Stimulated activated CD4-positive, alpha-beta T cell treated with anti-CD3 and anti-CD28 coated beads, TNF-alpha, amount 100 ng/mL, for 1 hour (primary cell): ENCODE measurements at places on chromosomes 13 and 19.

GRCh38 chr13:110869805-110870706 lies 44.8 kb downstream of the ANKRD10 start:
- DNase-seq, result no peak

DNA sequence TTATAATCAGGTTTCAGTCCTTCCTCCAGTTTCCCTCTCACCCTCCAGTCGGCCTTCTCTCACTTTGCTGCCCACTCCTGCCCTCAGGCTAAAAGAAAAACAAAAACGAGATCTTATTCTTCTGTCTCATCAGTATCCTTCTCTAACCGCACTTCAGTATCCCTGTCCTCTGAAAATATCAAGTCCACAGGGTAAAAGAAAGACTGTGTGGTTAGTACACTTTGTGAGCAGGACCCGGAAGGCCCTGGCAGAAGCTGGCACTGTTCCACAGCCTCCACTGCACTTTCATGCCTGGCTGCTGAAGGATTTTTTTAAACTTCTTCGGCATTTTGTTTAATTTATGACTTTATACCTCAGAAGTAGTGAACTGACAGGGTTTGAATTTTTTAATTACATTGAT lies 51.8 kb downstream of the TM9SF2 start:
- no peak for DNase-seq

DNA sequence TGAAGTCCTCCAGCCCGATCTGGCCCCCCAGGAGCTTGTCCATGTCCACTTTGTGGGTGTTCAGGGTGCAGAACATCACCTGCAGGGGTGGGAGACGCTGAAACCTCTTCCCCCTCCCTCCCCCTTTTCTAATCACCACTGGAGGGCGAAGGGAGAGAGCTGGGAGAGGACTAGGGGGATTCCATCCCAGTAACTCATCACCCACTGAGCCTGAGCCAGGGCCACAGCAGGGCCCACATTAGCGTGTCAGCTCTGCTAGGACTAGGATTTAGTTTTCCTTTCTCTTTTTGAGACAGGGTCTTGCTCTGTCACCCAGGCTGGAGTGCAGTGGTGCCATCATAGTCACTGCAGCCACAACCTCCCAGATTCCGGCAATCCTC lies 5.5 kb upstream of the PTGER1 start:
- DNase-seq, result no peak

- no peak for DNase-seq
These were observed 7.7 kb downstream of the N4BP2L2 start for GRCh38 chr13:32530841-32531253.

DNA sequence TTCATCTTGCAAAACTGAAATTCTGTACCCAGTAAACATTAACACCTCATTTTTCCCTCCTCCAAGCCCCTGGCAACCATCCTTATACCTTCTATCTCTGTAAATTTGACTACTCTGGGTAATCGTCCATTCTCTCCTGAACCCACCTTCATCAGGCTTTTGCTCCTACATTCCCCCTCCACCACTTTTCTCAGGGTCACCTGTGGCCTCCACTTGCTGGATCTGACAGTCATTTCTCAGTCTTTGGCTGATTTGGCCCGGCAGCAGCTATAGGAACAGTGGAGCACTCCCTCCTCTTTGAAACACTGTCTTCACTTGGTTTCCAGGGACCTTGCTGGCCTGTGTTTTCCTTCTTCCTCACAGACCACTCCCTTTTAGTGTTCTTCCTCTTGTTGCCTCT lies 83.5 kb downstream of the LRCH1 start:
- DNase-seq, result no peak

GRCh38 chr13:74929436-74929835 lies 552.5 kb downstream of the TBC1D4 start:
- DNase-seq, result no peak

GRCh38 chr19:3275583-3276340 lies 51.3 kb downstream of the CELF5 start:
- peak; percentile 86 for DNase-seq

- DNase-seq, result peak; percentile 69
These were observed 519 bp downstream of the PTBP1 start for GRCh38 chr19:797528-798414.

- no peak for DNase-seq
These were observed 2.0 kb downstream of the LENG9 start for GRCh38 chr19:54461613-54462012.

GRCh38 chr19:3196064-3196932 lies 10.6 kb downstream of the NCLN start:
- no peak for DNase-seq

- DNase-seq, result no peak
These were observed 5.4 kb downstream of the FUT5 start for GRCh38 chr19:5864725-5865486.

- DNase-seq, result no peak
These were observed 117.1 kb upstream of the TSC22D1 start for GRCh38 chr13:44693156-44693764.

DNA sequence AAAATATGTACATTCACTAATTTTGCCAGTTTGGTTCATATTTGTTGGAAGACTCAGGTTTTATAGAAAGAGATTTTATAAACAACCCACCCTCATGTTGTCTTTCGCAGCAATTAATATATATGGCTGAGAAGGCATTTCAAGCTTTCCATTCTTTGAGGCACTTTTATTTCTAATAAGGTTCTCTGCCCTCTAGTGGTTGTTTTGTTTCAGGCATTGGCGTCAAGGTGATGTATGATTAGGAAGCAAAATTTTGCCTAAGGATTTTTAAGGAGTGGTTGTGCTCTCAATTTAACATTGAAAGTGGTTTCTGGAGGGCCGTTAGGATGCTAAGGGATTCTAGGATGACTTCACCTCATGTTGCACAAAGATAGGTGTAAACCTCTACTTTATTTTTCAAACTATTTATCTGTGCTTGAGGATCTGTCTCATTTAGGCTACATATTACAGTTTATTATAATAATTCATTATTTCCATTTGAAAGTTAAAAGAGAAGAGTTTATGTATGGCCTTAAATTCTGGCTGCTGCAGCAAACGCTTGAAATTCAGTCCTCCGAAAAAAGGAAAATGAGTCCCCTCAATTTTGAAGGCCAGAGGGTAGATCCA lies 35.9 kb downstream of the OXGR1 start:
- no peak for DNase-seq

- no peak for DNase-seq
These were observed 88.6 kb downstream of the FGF9 start for GRCh38 chr13:21759463-21759862.

DNA sequence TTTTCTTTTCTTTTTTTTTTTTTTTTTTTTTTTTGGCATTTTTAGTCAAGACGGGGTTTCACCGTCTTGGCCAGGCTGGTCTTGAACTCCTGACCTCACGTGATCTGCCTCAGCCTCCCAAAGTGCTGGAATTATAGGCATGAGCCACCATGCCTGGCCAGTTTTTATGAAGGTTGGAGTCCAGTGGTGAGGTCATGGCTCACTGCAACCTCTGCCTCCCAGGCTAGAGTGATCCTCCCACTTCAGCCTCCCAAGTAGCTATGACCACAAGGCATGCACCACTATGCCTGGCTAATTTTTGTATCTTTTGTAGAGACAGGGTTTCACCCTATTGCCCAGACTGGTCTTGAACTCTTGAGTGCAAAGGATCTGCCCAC lies 4.2 kb downstream of the SNRPA start:
- DNase-seq, result no peak

DNA sequence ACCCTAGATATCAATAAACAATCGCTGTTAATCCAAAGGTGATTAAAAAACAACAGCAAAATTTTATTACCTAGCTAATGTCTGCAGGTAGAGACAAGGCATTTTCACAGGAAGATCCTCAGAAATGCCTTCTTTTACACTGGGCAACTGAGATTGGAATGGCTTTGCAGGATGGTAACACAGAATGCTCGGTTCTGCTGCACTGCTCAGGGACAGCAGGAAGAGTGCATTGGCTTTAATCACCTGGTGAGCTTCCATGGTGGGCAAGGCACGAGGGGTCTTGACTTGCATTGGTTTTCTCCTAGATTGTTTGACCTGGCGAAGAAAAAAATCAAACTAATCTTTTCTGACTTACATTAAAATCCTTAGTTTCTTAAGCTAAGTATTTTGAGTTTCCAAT lies 68.3 kb upstream of the FBXL3 start:
- DNase-seq, result no peak

DNA sequence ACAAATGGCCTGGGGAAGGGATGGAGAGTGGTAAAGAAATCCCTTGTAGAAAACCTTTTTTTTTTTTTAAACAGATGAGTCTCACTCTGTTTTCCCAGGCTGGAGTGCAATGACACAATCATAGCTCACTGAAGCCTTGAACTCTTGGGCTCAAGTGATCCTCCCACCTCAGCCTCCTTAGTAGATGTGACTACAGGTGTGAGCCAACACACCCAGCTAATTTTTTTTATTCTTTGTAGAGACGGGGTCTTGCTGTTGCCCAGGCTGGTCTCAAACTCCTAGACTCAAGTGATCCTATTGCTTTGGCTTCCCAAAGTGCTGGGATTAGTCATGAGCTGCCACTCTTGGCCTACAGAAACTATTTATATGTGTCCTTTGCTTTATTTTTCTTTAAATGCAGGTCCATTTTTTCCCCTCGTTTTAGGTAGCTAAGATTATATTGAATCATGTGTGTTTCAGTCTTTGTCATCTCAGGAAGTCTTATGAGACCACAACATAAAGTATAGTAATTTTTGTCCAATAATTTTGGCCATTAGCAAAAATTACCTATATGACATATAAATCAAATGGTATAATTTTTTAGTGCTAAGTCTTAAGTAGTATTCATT lies 10.5 kb downstream of the LPAR6 start:
- no peak for DNase-seq

DNA sequence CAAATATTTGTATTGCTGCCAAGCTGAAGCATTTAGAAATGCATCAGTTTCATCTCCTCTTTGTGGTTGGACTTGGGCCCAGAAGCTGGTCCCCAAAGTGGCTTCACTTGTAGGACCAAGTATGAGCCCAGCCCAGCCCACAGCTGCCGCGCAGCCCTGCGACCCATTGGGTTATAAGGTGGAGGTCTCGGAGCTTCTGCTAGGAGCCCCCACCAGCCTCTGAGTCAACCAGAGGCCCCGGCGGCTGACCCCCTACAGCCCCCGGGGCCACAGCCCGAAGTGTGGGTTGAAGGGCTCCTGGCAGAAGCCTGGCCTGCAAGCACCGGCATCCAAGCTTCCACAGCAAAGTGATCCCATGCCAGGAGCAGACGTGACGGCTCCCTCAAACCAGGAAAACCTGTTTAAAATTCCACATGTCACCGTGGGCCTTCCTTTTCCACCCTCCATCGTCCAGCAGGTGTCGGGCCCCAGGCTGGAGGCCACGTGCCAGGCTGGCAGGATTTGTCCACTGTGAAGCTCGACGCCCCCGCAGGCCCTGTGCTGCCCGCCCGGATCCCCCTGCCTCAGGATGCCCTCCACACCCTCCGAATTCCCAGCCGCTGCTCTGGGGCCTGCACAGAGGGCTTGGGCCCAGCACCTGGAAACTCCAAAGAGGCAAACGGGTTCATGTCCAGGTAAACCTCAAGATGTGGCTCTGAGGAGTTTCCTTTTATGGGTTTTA lies 54.7 kb downstream of the C13orf46 start:
- DNase-seq, result no peak

- DNase-seq, result no peak
These were observed 1.2 kb downstream of the YJEFN3 start for GRCh38 chr19:19529783-19530422.

DNA sequence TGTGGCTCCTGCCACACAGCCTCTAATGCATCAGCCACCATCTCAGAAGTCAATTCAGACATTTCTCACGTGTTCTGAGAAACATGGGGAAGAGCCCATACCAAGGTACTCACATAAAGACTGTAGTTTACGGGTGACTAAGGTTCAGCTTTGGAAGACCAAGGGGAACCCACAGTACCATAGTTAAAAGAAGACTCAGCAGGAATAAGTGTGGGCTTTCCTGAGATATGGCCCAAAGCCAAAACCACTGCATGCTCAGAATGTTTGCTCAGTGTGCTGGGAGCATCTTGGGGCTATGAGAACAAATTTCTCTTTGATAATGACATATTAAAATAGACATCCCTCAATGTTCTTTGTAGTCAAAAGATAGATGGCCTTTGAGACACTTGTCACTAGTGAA lies 283.8 kb downstream of the DCT start:
- no peak for DNase-seq

DNA sequence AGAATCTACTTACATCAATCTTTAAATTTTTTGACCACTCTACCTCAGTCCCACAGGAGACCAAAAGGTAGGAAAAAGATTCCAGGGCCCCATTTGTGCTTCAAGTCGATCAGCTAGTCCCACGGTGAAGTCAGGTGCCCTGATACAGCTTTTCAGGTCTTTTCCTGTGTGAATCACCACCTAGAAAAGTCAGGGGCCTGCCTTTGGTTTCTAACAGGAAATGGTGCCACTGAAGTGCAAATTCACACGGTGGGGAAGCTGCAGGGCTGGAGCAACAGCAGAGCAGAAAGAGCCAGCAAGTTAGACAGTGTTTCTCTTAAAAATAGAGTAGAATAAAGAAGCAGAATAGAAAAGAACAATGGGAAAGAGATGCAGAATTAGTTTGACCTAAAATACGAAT lies 107.5 kb downstream of the KLF12 start:
- DNase-seq, result peak; percentile 24

DNA sequence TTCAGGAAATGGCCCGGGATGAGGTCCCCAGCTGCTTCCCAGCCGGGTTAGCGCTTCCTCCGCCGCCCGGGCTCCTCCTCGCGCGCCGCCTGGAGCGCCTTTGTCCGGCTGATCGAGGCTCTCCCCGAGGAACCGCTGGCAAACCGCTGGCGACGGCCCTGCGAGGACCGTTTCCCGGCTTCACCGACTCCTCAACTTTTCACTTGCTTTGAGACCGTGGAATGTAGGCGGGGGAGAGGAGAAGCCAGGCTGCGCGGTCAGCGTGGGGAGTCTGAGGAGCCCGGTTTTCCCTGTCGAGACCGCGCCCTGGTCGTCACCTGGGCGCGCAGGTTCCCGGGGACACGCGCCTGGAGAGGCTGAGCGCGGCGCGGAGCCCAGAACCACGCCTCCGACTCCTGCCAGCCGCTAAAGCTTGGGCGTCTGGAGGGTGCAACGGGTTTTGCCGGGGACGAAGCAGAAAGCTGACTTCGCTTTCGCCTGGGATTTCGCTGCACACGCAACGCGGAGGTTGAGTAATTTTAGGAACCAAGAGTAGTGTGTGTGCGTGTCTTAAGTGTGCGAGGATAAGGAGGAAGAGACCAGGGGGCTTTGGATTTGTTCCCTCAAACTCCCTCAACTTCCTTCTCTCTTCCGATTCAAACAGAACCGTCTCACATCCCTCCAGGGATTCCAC lies 7.3 kb upstream of the DGKH start:
- DNase-seq, result no peak

GRCh38 chr19:51195316-51195586 lies 29.6 kb upstream of the CD33 start:
- DNase-seq, result no peak

GRCh38 chr13:73894995-73895571 lies 239.1 kb downstream of the KLF12 start:
- no peak for DNase-seq

GRCh38 chr19:33234092-33234491 lies 8.4 kb upstream of the SLC7A10 start:
- DNase-seq, result no peak

GRCh38 chr19:18612051-18612771 lies 459 bp upstream of the TMEM59L start:
- no peak for DNase-seq
